ENCODE measurements at places on chromosomes 4 and X.

DNA sequence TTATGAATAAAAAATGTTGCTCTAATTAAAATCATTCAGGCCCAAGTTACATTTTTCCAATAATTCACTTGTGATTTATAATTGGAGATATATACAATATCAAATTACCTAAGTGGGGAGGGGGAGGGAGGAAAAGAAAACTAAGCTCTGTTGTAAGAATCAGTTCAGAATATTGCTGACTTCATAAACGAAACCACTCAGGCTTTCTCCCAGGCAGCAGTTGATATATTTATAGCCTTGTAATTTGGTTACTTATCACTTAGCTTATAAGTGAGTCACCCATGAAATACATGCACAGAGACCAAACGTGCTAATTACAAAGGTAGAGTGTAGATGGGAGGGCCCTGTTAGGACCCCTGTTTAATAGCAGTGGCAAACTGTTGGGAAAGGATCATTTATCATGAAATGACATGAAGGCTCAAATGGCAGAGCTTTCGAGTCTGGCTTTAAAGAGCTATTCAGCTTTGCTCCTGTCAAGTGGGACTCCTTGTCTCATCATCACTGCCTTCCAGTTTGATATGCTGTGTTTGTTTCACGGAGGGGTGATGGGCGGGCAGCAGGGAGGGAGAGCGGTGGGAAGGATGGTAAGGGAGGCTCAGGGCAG lies 105.6 kb upstream of the PGRMC2 start:
- no peaks in the 10 kb centered on the region for H3K27me3 ChIP-seq
- peaks cover 36% of the 10 kb centered on the region for H3K4me1 ChIP-seq
- H3K36me3 ChIP-seq: no peaks in the 10 kb centered on the region
- no peak for DNase-seq

- H3K4me1 ChIP-seq: peaks cover 15% of the 10 kb centered on the region
- H3K4me3 ChIP-seq: no peak overlapping the region
- DNase-seq: peak; percentile 40
- H3K27me3 ChIP-seq: no peaks in the 10 kb centered on the region
These were observed 16.2 kb upstream of the ZFX start for GRCh38 chrX:24133312-24133711.

GRCh38 chr4:76192236-76192635 lies 21.4 kb downstream of the SCARB2 start:
- no peak for DNase-seq
- H3K4me1 ChIP-seq: peaks cover 58% of the 10 kb centered on the region
- H3K27me3 ChIP-seq: peaks cover 3% of the 10 kb centered on the region
- H3K27ac ChIP-seq: peak overlapping the region; percentile 5
- H3K36me3 ChIP-seq: peaks cover 49% of the 10 kb centered on the region
- H3K4me3 ChIP-seq: no peak overlapping the region

DNA sequence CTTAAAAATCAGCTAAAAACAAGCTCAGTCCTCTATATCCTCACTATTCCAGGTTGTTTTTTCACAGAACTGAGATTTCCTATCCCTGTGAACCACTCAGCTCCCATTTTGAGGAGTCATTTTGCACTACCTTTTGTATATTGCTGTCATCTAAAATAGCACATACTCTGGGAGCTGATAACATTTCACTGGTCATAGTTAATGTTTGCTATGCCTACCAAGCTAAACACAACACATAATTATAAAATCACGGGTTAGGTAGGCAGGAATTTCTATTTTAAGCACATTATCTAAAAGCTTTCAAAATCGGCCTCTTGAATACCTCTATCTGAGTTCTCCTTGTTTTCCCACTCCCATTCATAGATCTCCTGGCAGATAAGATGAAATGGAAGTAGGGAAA lies 882.0 kb upstream of the INTU start:
- no peak for DNase-seq
- no peak overlapping the region for H3K27ac ChIP-seq
- peaks cover 6% of the 10 kb centered on the region for H3K4me1 ChIP-seq
- H3K4me3 ChIP-seq: no peak overlapping the region
- peaks cover 10% of the 10 kb centered on the region for H3K36me3 ChIP-seq

DNA sequence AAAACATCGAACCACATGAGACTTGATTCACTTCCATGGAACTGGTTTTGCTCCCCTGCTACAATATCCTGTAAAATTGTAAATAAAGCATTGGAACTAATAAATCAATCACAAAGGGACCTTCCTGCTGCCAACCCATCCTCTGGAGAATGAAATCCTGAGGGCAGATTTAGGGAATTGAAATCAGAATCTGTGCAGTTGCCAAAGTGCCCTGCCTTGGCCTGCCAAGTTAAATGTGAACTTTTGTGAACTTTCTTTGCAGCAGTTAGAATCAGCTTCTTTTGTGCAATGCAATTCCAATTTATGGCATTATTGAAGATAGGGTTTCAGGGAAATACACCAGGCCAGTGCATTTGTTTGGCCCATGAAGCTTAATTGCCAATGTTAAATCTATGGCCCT lies 263.1 kb downstream of the PTTG2 start:
- peaks cover 36% of the 10 kb centered on the region for H3K27me3 ChIP-seq
- no peak overlapping the region for H3K27ac ChIP-seq
- DNase-seq: no peak
- no peaks in the 10 kb centered on the region for H3K4me1 ChIP-seq

DNA sequence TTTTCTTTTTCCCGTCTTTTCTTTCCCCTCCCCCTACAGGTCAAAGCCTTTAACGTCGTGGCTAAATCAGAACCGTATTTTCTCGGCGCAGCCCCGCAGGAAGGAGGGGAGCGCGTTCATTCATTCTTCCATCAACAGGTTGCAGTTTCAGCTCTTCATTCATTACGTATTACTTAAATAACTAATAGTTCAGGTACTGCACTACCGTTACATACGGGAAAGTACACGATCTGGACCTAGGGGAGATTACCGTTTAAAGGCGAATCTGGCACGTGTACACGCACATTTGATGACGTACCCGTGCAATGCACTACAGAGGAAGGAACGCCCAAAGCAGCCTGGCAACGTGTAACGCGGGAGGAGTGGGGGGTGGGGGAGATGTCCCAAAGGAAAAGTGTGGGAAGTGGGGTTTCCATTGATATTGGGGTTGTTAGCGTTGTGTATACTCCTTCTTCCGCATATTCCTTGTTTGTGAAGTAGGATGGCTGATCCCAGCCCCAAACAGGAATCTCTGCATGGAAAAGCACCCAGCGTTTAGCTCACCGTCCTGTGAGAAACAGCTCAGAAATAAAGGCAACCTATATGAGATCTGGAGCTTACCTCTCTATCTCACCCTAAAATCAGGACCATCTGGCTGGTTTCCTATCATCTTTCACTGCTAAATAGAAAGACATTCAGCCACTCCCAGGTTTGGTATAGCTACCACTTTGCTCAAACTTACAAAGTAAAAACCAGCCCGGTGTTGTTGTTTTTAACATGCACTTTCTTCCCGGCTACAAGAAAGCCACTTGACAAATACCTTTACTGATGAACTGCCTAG lies 585 bp upstream of the SEC24D start:
- DNase-seq: peak; percentile 63
- peaks cover 42% of the 10 kb centered on the region for H3K4me1 ChIP-seq
- H3K36me3 ChIP-seq: peaks cover 40% of the 10 kb centered on the region
- peak overlapping the region; percentile 98 for H3K4me3 ChIP-seq
- H3K27me3 ChIP-seq: peaks cover 10% of the 10 kb centered on the region

- H3K27ac ChIP-seq: peak overlapping the region; percentile 92
- peaks cover 19% of the 10 kb centered on the region for H3K4me1 ChIP-seq
- no peaks in the 10 kb centered on the region for H3K27me3 ChIP-seq
- DNase-seq: no peak
These were observed 11.9 kb downstream of the STARD8 start for GRCh38 chrX:68659385-68659784.

DNA sequence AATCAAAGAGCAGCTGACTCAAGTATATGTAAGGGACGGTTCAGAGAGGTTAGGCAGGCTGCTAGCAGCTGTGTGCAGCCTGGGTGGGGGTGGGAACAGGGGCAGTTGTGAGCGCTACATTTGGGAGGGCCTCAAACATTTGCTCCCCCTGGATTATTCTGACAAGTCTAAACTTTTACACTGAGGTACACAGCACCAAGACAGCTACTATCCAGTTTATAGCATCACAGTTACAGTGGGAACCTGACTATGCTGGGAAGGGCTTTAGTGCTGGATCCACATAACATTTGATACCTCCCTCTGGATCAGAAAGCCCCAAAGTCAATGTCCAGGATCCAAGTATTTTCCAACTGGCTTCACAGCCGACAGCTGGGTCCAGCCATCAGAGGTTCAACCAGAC lies 55.8 kb upstream of the GIMD1 start:
- H3K4me3 ChIP-seq: no peak overlapping the region
- peaks cover 34% of the 10 kb centered on the region for H3K4me1 ChIP-seq
- no peak overlapping the region for H3K27ac ChIP-seq
- no peak for DNase-seq
- no peaks in the 10 kb centered on the region for H3K27me3 ChIP-seq
- no peaks in the 10 kb centered on the region for H3K36me3 ChIP-seq

DNA sequence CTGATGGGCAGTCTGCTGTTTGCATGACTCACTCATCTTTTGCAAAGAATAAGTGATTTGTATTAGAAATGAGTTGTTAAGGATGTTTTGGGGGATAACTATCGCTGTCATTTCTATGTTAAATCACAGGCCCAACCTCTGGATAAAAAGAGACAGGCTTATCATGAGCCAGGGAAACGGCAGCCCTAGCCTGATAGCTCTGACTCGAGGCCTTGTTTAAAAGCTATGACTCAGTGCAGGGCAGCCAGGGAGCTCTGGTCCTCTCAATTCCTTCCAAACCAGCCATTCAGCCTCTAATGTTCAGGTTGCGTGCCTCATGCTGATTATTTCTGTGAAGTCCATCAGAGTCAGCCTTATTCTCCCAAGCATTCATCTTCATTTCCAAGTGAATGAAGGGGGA lies 305.9 kb upstream of the HAND2 start:
- no peaks in the 10 kb centered on the region for H3K27me3 ChIP-seq
- no peak overlapping the region for H3K4me3 ChIP-seq
- no peaks in the 10 kb centered on the region for H3K36me3 ChIP-seq
- no peak overlapping the region for H3K27ac ChIP-seq
- no peak for DNase-seq

GRCh38 chrX:70324326-70324725 lies 34.4 kb downstream of the KIF4A start:
- no peak for DNase-seq
- no peak overlapping the region for H3K27ac ChIP-seq
- H3K4me3 ChIP-seq: no peak overlapping the region
- H3K4me1 ChIP-seq: peaks cover 21% of the 10 kb centered on the region
- no peaks in the 10 kb centered on the region for H3K27me3 ChIP-seq
- H3K36me3 ChIP-seq: no peaks in the 10 kb centered on the region

GRCh38 chrX:98371994-98372393 lies 1488.3 kb downstream of the RPA4 start:
- no peak overlapping the region for H3K27ac ChIP-seq
- H3K27me3 ChIP-seq: peaks cover 2% of the 10 kb centered on the region
- H3K4me3 ChIP-seq: no peak overlapping the region
- no peaks in the 10 kb centered on the region for H3K36me3 ChIP-seq

All from HFFc6 (cell line).